ENCODE measurements at places on chromosomes 12 and 14. TPM values are rescaled to one million over a fixed set of nuclear protein-coding genes. Genes with fewer than 3 reads are reported as not detected.

The VRTN gene
- total RNA-seq: not detected

The AQP2 gene
- total RNA-seq: not detected

The GARIN6 gene
- total RNA-seq: not detected

DNA sequence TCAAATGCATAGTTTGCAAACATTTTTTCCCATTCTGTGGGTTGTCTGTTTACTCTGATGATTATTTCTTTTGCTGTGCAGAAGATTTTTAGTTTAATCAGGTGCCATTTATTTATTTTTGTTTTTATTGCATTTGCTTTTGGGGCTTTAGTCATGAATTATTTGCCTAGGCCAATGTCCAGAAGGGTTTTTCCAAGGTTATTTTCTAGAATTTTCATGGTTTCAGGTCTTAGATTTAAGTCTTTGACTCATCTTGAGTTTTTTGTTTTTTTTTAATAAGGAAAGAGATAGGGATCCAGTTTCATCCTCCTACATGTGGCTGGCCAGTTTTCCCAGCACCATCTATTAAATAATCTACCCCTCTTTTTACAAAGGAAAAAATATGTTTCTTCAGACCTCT is 57.2 kb upstream of the TMEM260 start:
- peaks cover 71% of the 10 kb centered on the region for H3K27me3 ChIP-seq
- H3K36me3 ChIP-seq: no peaks in the 10 kb centered on the region
- H3K4me1 ChIP-seq: no peaks in the 10 kb centered on the region
- no peak overlapping the region for H3K27ac ChIP-seq
- no peak for DNase-seq
- H3K4me3 ChIP-seq: no peak overlapping the region

DNA sequence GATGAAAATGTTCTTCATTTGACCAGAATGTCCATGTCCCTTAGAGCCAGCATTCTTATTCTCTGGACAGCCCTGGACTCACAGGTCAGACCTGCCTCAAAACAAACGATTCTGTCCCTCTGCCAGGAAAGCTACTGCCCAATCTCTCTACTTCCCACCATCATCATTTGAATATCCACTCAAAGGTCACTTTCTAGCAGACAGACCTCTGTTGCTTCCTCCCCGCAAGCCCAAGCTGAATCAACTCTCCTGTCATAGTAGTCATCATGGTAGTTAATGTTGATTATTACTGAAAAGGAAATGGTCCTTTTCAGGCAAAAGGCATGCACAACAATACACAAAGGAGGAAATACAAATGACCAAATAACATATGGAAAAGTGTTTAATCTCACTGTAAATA is 39.6 kb upstream of the CPM start:
- peaks cover 57% of the 10 kb centered on the region for H3K4me1 ChIP-seq
- H3K4me3 ChIP-seq: no peak overlapping the region
- peak; percentile 33 for DNase-seq

DNA sequence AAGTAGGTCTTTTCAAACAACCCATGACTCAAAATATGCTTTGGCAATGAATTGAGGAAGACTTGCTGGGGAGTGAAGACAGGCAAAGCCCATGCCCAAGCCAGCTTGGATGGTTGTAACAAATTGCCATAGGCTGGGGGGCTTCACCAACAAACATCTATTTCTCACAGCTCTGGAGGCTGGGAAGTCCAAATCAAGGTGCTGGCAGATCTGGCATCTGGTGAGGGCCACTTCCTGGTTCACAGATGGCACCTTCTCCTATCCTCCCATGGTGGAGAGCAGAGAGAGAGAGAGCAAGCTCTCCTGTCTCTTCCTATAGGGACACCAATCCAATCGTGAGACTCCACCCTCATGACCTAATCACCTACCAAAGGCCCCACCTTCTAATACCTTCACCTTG is 11.3 kb downstream of the DNAH10 start:
- no peak overlapping the region for H3K4me3 ChIP-seq
- H3K27me3 ChIP-seq: peaks cover 69% of the 10 kb centered on the region
- no peaks in the 10 kb centered on the region for H3K4me1 ChIP-seq
- H3K27ac ChIP-seq: no peak overlapping the region
- no peak for DNase-seq

The INHBC gene
- total RNA-seq: not detected

DNA sequence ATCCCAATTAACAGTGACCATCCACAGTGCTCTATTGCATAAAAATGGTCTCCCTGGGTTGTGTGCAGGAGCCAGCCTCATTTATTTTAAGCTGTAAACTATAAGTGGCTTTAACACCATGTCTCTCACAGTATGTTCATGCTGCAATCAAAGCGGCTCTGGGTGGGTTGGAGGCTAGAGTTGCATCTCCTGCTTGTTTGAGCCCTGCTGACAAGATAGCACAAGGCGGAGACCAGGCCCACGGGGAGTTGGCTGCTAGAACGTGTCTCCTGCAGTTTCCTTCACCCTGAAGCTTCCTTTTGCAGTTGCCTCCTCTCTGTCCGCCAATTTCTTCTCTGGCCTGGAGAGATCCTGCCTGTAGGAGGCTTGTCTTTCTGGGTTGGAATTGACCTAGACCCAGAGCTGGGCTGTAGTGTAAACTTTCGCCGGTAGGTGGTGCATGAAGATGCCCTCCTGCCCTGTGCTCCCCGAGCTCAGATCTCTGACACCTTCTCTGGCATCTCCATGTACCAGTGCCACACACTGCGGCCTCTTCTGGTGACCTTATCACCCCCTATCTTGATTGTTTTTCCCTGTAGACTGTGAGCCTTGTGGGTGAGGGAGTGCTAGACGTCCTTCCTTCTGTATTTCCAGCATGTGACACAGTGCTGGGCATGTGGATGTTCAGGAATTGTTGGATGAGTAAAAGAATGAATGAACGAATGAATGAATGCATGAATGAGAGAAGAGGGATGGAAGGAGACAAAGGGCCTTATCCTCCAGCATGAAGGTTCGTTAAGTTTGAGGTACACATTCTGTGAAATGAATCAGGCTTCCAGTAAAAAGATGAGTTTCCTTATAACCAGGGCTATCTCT is 10.4 kb downstream of the OTUB2 start:
- H3K27me3 ChIP-seq: no peaks in the 10 kb centered on the region
- H3K4me1 ChIP-seq: no peaks in the 10 kb centered on the region
- H3K4me3 ChIP-seq: no peak overlapping the region

The ANGEL1 gene
- total RNA-seq: 19.8 TPM

DNA sequence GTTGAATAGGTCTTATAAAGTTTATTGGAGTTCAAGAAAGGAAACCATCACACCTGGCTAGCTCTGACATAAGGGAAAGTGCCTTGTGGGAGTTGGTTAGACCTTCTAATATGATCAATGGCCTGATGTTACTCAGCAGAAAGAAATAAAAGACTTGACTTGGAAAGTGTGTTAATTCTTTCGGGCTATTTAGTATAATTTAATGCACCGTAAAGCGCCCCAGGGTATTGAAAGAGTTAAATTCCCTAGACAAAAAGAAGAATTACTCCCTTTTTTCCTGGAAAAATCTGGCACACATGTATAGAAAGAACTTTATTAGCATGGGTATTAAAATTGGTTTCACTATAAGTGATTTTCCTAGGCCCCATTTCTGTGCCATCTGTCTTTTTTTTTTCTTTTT is 1125.7 kb upstream of the FLRT2 start:
- no peaks in the 10 kb centered on the region for H3K4me1 ChIP-seq
- no peak overlapping the region for H3K4me3 ChIP-seq
- H3K36me3 ChIP-seq: no peaks in the 10 kb centered on the region
- no peak for DNase-seq
- H3K27ac ChIP-seq: no peak overlapping the region

DNA sequence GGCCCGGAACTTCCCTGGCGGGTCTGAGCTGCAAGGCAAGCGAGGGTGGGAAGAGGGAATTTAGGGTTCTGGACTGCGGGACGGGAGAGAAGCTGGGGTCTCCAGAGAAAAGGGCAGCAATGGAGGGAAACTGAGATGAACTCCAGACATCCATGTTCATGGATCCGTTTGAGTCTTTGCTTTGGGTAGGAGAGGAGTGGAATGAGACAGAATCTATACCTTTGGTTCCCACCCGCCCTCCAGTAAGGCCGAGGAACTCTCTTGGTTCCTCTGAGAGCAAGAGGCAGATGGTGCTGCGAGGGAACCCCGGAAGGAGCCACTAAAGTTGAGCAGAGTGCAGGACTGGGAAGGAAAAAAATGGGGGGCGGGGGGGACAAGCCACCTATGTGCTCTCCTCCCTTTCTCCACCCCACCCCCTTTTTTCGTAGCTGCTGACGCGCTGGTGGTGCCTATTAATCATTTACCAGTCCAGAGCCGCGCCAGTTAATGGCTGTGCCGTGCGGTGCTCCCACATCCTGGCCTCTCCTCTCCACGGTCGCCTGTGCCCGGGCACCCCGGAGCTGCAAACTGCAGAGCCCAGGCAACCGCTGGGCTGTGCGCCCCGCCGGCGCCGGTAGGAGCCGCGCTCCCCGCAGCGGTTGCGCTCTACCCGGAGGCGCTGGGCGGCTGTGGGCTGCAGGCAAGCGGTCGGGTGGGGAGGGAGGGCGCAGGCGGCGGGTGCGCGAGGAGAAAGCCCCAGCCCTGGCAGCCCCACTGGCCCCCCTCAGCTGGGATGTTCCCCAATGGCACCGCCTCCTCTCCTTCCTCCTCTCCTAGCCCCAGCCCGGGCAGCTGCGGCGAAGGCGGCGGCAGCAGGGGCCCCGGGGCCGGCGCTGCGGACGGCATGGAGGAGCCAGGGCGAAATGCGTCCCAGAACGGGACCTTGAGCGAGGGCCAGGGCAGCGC is 1.2 kb downstream of the SSTR1 start:
- peak overlapping the region; percentile 78 for H3K4me3 ChIP-seq
- peaks cover 7% of the 10 kb centered on the region for H3K4me1 ChIP-seq
- peaks cover 45% of the 10 kb centered on the region for H3K27me3 ChIP-seq

- H3K27me3 ChIP-seq: peaks cover 48% of the 10 kb centered on the region
- no peak for DNase-seq
- H3K27ac ChIP-seq: no peak overlapping the region
- H3K4me1 ChIP-seq: peaks cover 37% of the 10 kb centered on the region
- H3K4me3 ChIP-seq: no peak overlapping the region
These were observed 3.9 kb upstream of the GPR84 start for GRCh38 chr12:54368025-54368708.

The CLEC7A gene
- 1.4 TPM for total RNA-seq

The WASHC4 gene
- 73.0 TPM for total RNA-seq

The TAS2R20 gene
- 3.3 TPM for total RNA-seq

DNA sequence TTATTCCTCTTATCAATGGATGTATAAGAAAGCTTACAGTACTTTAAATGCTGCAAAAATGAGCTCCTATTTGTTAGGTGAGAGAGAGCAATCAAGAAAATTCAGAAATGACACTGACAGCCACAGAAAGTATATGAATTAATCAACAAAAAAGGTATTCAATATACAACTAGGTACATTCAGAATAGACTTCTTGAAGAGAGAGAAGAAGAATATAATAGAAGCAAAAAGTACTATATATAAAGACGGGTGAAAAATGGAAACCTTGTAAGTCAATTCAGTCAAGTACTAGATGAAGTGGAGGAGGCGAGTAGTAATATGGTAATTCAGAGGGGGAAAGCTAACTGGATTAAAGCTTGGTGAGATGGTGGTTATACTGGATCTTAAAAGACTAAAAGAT is 74.3 kb downstream of the HEATR5A start:
- peaks cover 5% of the 10 kb centered on the region for H3K36me3 ChIP-seq
- H3K4me3 ChIP-seq: no peak overlapping the region
- no peak for DNase-seq
- H3K27ac ChIP-seq: no peak overlapping the region

- no peak for DNase-seq
- peak overlapping the region; percentile 42 for H3K27ac ChIP-seq
- H3K4me1 ChIP-seq: peaks cover 58% of the 10 kb centered on the region
- no peaks in the 10 kb centered on the region for H3K27me3 ChIP-seq
- peaks cover 15% of the 10 kb centered on the region for H3K36me3 ChIP-seq
These were observed 5.5 kb downstream of the APOLD1 start for GRCh38 chr12:12790956-12791355.

DNA sequence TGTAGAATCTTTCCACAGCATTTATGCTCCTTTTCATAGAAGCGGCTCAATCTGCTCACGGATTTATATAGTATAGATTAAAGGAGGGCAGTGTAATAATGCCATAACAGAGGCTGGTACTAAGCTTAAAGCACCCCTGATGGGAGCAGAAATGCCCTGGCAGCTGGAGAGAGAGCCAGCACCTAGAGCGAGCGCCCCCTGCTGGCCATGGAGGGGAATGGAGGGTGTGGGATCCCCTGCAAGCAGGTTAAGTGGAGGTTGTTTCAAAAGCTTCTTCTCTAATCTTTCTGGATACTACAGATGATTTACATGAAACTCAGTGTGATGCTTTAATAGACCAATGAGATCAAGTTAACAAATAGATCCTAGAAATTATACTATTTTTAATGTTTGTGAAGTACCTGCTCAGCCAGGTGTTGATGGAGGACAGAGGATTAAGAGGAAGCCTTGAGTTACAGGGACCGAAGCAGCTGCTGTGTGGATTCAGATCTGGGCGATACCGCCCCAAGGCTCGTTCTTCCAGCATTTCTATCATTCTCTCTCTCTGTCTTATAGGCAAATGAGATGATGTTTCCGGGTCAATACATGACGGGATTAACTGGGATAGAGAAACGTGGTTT is 1519.3 kb upstream of the TMEM132C start:
- peak; percentile 78 for DNase-seq
- no peaks in the 10 kb centered on the region for H3K4me1 ChIP-seq
- no peak overlapping the region for H3K4me3 ChIP-seq

DNA sequence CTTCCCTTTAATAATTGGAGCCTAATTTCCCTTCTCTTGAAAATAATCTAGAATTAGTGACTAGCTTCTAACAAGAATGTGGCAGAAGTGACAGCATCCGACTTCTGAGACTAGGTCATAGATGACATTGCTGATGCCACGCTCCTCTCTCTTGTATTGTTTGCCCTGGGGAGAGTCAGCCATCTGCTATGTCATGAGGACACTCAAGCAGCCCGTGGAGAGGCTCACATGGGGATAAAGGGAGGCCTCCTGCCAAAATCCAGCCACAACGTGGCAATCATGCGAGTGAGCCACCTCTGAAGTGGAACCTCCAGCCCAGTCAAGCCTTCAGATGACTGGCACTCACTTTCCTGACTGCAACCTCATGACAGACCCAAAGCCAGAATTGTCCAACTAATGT is 54.2 kb upstream of the LRRK2 start:
- no peak for DNase-seq
- H3K36me3 ChIP-seq: no peaks in the 10 kb centered on the region
- no peak overlapping the region for H3K27ac ChIP-seq
- no peaks in the 10 kb centered on the region for H3K27me3 ChIP-seq

DNA sequence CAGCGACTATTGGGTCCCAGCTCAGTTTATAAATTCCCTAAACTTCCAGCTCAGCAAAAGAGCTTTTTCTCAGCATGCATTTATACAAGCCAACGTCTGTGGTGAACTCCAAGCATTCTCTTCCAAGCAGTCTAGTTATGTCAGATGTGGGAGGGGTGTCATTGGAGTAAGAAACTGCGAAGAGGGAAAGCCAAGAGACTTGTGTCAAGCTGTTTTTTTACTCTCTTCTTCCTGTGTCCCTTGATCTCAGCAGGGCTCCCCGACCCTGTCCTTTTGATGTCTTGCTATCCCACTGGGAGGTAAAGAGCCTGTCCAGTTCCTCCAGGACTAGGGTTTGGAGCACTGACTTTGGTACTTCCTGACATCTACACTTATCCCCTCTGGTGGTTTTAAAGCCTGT is 69.0 kb downstream of the PPM1H start:
- peak overlapping the region; percentile 57 for H3K27ac ChIP-seq
- H3K4me1 ChIP-seq: peaks cover 68% of the 10 kb centered on the region
- peaks cover 5% of the 10 kb centered on the region for H3K36me3 ChIP-seq
- no peaks in the 10 kb centered on the region for H3K27me3 ChIP-seq
- DNase-seq: no peak
- peak overlapping the region; percentile 22 for H3K4me3 ChIP-seq

The A2M gene
- total RNA-seq: not detected

The SLC39A2 gene
- not detected for total RNA-seq

Data from Calu3 (cell line).